ENCODE measurements at places on chromosomes 16 and 17.
A peak's percentile ranks its signal among the peaks of the same experiment; 100 is the strongest.

DNA sequence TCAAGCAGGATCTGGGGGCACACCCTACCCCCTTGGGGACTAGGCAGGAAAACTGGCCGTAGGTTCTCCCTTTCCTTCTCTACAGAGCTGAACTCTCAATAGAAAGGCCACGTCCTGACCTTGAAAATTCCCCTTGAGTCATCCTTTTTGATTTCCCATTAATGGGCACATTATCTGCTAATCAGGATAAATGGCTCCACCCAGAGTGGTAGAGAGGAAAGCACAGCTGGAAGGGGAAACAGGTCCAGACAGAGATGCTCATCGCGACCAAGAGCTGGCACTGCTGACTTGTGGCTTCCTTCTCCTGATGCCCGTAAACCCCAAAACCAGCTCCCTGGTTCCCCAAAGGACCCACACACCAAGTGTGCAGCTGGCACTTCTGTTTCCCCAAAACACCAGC, 206.5 kb upstream of the CDH5 start:
- no peak for DNase-seq

- no peak for DNase-seq
Observed at GRCh38 chr16:61149709-61150108, 886.5 kb downstream of the CDH8 start.

GRCh38 chr17:39173526-39174274, 7.7 kb upstream of the ARL5C start:
- no peak for DNase-seq

GRCh38 chr16:61952841-61953240, 83.4 kb downstream of the CDH8 start:
- DNase-seq = no peak

GRCh38 chr16:84836234-84836647, 16.5 kb downstream of the CRISPLD2 start:
- DNase-seq = no peak

DNA sequence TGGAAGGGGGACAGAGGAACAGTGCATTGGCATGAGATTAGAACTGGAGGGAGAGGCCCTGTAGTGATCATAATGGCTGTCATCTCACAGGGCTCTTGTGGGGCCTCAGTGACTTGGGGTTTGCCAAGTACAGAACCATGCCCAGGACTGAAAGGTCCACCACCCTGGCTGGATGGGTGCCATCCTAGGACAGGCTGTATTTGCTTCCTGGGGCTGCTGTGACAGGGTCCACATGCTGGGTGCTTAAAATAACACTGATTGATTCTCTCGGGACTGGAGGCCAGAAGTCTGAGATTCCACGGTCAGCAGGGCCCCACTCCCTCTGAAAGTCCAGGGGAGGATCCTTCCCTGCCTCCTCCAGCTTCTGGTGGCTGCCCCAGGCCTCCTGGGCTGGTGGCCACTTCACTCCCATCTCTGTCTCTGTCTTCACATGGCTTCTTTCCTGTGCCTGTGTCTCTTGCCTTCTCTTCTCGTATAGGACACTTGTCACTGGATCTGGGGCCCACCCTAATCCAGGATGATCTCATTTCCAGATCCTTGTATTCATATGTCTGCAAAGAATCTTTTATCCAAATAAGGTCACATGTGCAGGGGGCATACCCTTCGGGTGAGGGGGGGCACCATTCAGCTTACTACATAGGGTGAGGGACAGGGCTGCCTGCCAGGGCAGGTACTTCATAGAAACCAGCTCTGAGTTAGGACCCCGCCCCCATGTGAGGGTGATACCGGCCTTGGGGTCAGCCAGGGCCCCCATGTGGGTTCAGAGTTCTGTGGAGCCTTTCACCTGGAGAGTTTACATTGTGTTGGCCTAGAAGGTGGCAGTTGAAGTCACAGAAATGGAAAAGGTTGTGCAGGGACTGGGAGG, 52.6 kb downstream of the USP22 start:
- no peak for DNase-seq

DNA sequence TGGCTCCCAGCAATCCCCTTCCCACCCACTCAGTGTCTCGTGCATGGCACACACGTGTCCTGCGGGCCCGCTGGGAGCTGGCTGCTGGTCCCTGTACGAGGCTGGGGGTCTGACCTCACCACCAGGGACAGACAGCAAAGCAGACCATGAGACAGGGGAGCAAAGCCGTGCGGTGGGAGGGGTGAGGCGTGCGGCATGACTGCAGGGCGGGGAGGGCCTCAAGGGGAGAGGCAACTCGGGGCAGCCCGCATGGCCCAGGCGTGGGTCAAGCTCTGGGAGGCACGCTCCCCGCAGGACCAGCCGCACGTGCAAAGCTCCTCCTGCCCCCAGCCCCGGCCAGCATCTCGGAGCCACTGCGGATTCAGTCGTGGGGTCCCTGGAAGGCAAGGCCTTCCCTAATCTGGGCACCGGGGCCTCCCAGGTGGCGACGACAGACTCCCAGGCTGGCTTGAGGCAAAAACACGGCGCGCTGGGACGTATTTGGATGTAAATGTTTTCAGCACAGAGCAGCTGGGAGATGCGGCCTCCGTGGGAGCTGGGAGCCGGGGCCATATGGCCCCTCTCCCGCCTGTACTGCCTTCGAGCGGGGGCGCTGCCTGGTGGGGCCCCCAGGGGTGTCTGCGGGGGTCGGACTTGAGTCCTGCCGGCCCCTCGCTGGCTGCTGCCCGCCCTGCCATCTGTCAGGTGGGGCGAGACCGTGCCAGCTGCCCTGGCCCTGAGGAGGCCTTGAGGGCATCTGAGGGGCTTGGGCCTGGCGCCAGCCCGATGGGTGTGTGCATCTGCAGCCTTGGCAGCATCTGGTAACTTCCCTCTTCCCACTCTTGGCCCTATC, 12.2 kb upstream of the CBFA2T3 start:
- DNase-seq = no peak

GRCh38 chr17:81821147-81821546, 11.9 kb downstream of the MCRIP1 start:
- DNase-seq = no peak

DNA sequence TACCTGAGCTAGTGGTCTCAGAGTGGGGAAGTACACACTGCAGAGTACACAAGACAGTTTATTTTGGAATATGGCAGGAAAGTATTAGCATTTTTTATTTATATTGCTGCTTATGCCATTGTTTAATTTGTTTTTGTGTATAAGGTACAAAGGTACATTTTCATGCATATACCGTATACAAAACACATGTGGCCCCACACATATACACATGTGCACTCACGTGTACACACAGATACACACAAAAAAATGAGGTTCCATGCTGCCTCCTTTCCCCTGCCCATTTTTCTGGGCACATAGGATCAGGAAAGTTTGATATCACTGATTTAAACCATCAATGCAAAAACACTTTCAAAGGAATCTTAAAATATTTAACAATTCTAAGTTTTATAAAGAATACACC, 12.9 kb downstream of the IGSF6 start:
- DNase-seq = no peak

GRCh38 chr17:49873466-49873865, 25.6 kb upstream of the TAC4 start:
- no peak for DNase-seq

- no peak for DNase-seq
Observed at GRCh38 chr17:58371300-58371950, 19.4 kb upstream of the SUPT4H1 start.

DNA sequence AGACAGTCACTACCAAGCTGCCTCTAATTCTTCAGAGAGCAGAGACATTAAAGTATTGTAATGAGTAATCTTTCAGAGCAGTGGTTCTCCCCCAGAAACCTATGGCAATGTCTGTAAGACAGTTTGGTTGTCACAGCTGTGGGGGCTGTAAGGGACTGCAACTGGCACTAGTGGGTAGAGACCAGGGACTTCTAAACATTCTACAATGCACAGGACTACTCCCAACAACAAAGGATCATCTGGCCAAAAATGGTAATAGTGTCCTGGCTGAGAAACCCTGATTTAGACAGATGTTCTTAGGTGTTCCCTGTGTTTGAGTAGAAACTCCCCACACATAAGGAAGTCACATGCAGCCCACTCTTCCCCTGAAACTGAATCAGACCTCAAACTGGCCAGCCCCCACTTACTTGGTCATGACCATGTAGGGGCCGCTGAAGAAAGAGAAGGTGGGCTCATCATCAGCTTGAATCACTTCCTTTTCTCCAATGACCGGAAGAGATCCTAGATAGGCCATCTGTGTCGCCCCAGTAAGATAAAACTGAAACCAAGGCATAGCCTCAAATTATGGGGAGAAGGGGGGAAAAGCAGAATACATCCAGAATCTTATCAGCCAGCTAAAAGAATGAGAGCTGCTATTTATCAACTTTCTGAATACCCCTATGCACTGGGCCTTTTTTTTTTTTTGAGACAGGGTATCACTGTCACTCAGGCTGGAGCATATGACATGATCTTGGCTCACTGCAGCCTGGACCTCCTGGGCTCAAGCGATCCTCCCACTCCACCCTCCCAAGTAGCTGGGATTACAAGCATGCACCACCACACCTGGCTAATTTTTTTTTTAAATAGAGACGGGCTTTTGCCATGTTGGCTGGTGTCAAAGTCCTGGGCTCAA, 75.8 kb downstream of the TEX14 start:
- no peak for DNase-seq

- no peak for DNase-seq
Observed at GRCh38 chr17:13099926-13100325, 82.1 kb upstream of the ELAC2 start.

DNA sequence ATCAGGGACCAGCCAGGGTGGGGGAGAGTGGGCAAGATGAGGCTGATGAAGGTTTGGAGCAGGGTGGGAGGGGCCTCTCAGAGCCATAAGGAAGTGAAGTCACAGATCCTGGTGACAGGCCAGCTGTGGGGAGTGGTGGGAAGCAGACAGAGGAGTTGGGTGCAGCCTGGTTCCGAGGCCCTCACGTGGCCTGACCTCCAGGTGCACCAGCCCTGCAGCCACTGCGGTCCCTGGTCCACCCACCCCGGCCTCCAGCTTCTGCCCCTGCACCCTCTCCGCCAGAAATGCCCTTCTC, 3.9 kb upstream of the ZFPM1 start:
- DNase-seq = no peak

DNA sequence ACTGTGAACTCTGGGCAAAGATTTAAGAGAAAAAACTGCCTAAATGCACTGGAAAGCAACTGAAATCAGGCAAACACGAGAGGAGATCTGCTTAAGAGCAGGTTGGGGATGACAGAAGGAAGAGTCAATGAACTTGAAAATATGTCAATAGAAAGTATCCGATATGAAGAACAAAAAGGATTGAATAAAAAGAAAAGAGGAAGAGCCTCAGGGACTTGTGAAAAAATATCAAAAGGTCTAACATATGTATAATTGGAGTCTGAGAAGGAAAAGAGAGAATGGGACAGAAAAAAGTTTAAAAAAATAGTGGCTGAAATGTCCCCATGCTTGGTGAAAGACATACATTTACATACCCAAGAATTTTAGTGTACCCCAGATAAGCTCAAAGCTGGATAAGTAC, 195.5 kb downstream of the COPRS start:
- no peak for DNase-seq

GRCh38 chr16:58500430-58501241, 693 bp downstream of the NDRG4 start:
- no peak for DNase-seq

GRCh38 chr17:9286434-9286833, 265.1 kb downstream of the NTN1 start:
- DNase-seq = no peak

DNA sequence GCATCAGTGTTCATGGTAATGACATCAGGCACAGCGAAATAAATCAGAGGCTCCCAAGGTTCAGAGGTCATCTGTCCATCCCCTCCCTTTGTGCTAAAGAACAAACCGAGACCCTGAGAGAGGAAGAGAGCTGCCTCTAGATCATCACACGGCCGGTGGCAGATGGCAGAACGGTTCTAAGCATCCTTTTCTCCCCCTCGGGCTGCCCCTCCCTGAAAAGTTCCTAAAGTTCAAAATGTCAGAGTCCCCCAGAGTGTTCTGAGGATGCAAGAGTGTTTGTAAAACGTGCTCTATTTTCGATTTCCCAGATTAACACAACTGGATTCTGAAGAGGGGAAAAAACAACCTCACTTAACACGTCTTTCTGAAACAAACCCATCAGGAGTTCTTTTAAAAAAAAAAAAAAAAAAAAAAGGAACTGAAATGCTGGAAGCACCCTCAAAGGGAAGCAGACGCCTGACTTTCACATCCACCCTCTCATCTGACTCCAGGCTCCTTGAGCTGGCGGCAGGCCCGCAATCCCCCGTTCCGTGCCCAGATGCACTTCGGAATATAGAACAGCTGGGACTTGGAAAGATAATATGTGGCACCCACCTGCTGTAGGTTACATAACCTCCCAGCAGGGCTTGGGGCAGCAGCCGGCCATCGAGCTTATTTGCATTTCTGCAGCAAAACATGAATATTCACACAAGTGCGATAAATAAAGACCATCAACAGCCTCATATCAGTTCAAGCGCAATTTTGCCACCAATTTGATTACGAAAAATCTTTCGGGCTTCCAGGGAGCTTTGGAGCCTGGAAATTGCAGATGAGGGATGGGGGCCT, 115.5 kb upstream of the SMURF2 start:
- DNase-seq = no peak

DNA sequence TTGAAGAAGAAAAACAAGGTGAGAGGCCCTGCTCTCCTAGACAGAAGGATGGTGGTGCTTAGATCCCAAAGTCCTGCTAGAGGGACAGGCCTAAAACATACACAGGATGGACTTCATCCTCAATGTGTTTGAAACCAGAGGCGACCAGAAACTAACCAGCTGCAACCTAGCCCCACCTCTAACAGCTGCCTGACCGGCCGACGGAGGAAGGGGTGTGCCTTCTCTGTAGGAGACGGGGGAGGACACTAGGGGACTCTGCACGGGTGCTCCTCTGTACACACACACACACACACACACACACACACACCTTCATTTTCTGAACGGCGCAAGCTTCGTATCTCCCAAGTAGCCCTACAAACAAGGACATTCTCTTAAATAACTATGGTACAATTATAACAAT, 24.3 kb upstream of the PITPNM3 start:
- no peak for DNase-seq

- DNase-seq = peak; percentile 80
Observed at GRCh38 chr17:55295411-55296170, 30.8 kb downstream of the HLF start.

GRCh38 chr16:69799611-69800031, 37.5 kb downstream of the WWP2 start:
- DNase-seq = no peak

DNA sequence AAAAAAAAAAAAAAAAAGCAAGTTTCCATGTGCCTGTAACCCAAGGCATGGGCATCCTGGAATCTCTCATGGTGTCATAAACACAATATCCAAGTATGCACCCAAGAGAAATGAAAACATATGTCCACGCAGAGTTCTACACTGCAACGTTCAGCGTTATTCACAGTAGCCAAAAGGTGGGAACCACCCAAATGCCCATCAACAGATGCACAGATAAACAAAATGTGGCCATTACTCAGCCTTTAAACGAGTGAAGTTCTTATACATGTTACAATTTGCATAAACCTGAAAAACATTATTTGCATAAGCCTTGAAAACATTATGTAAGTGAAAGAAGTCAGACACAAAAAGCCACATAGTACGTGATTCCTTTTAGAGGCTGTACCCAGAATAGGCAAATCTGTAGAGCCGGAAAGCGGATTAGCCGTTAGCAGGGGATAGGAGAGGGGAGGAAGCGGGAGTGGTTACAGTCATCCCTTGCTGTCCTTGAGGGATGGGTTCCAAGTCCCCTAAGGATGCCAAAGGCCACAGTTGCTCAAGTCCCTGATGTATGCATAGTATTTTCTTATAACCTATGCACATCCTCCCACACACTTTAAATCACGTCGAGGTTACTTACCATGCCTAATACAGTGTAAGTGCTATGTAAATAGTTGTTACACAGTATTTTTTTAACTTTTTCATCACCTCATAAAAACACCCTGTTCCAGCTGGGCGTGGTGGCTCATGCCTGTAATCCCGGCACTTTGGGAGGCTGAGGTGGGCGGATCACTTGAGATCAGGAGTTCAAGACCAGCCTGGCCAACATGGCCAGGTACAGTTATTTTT, 47.3 kb upstream of the DNAH17 start:
- no peak for DNase-seq

All from HEK293T (cell line).